Anterior cingulate cortex (tissue), 58 donors: ENCODE measurements at places on chromosomes 12 and 14.

DNA sequence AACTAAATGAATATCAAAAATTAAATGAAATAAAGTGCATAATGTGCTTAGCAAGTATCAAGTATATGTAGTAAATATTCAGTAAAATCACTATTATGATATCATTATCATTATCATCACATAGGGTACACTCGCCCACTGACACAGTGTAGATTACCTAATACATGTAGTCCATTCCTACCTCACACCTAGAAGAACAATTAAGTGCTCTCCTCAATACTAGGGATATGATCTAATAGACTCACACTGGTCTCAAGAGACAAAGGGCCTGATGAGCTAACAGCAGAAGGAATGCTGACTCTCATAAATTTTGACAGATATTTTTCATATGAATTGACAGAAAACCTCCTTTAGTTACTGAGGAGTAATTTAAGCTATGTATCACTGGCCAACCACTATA is 29.1 kb downstream of the FSCB start:
- DNase-seq, result no peak

GRCh38 chr12:113261847-113262470 is 40.7 kb downstream of the TPCN1 start:
- DNase-seq, result no peak

DNA sequence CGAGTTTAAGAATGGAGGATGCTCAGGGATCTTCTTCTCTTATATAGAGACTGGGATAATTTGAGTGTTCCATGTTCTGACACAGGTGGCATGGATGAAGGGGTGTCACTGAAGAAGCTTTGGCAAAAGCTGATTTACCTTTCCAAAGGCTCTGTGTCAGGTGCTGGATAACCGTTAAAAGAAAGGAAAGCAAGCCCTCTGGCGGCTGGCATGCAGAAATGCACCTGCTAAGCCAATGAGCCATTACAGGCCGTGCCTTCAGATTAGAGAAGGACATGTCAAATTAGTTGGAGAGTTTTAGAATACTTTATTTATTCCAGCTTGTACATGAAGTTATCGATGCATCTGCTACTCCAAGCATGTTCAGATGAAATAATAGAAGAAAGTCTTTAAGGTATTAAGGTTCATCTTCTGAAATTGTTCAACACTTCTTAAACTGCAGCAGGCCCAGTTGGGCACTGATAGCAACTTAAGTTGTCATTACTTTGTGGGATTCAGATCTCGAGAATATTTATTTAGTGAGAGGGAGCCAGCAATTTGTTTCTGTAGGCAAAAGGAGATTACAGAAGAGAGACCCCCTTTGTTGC is 678.2 kb downstream of the NRXN3 start:
- DNase-seq, result no peak

- no peak for DNase-seq
Measured at GRCh38 chr14:52072266-52072780, 3.5 kb upstream of the NID2 start.

DNA sequence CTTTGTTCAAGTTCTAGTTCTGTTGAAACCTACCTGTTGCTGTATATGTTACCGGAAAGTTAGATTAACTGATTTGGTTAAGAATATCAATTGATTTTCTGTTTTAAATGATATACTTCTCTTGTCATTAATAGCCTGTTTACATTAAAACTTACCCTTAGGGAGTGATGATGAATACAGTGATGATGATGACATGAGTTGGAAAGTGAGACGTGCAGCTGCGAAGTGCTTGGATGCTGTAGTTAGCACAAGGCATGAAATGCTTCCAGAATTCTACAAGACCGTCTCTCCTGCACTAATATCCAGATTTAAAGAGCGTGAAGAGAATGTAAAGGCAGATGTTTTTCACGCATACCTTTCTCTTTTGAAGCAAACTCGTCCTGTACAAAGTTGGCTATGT is 33.0 kb downstream of the CAND1 start:
- DNase-seq, result no peak

DNA sequence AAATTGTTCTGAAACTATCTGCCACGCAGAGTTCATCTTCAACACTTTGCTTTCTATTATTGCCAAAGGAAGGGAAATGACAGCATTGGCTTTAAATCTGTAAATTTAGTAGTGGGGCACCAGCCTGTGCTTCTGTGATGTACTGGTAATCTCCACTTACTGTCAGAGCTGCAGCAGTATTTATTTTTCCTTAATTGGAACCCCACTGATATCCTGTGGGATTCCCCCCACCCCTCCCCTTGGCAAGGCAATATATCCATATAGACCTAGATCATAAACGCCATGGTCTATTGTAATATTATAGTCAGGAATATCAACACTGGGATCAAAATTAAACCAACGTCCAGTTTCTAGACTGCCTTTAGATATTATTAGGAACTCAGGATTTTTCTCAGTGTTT is 96.7 kb downstream of the RMST start:
- no peak for DNase-seq

- DNase-seq, result no peak
Measured at GRCh38 chr12:40825156-40825555, 132.9 kb downstream of the CNTN1 start.
